ENCODE measurements at places on chromosomes 16 and 17.

GRCh38 chr17:30848021-30848420 lies 16.3 kb downstream of the ATAD5 start:
- no peak for DNase-seq

- no peak for DNase-seq
Measured at GRCh38 chr16:24723663-24724062, 5.8 kb upstream of the TNRC6A start.

DNA sequence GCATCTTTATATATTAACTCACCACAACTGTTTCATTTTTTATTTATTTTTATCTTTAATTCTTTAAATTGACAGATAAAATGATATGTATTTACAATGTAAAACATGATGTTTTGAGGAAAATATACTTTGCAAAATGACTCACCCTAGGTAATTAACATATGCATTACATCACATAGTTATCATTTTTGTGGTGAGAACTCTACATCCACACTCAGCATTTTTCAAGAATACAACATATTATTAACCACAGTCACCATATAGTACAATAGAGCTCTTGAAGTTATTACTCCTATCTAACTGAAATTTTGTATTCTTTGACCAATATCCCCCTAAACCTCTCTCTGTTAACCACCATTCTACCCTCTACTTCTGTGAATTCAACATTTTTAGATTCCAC lies 194.7 kb upstream of the KIF2B start:
- DNase-seq: no peak

DNA sequence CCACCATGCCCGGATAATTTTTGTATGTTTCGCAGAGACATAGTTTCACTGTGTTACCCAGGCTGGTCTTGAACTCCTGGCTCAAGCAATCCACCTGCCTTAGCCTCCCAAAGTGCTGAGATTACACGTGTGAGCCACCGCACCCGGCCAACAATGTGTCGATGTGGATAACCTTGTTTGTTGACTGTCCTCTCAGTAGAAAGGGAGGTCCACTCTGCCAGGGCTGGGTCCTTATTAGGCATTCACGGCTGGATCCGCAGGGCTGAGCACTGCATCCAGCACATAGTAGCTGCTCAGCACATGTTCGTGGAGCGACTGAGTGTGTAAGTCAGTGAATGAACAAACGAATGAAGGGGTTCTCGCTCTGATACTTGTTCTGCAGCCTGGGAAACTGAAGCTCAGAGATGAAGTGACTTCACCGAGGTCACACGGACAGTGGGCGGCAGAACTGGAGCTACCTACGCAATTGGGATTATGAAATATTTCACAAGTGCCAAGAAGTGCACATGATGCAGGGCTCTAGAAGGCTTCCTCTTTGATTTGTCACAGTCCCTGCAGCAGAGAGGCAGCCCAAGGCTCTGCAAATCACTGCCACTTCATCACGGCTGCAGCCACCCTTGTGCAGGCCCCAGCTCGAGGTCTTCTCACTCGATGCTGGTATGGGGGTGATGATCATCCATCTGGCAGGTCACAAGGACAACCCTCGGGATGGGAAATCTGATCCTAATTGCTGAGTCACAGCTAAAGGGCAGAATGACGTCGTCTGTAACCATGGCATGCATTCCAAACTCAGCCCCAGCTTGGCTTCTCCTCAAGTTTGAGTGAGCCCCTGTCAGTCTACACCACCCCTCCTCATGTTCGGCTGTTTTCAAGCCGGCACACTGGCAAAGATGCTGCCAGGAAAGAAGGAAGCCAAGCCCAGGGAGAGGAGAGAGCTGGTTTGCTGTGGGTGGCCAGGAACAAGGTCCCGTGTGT lies 28.0 kb upstream of the SNN start:
- DNase-seq: peak; percentile 83

- no peak for DNase-seq
Measured at GRCh38 chr17:58192612-58193011, at the start of gene EPX. EPX (plus strand) TSS chr17:58192726; CDS start chr17:58192847, 121 bp downstream.

DNA sequence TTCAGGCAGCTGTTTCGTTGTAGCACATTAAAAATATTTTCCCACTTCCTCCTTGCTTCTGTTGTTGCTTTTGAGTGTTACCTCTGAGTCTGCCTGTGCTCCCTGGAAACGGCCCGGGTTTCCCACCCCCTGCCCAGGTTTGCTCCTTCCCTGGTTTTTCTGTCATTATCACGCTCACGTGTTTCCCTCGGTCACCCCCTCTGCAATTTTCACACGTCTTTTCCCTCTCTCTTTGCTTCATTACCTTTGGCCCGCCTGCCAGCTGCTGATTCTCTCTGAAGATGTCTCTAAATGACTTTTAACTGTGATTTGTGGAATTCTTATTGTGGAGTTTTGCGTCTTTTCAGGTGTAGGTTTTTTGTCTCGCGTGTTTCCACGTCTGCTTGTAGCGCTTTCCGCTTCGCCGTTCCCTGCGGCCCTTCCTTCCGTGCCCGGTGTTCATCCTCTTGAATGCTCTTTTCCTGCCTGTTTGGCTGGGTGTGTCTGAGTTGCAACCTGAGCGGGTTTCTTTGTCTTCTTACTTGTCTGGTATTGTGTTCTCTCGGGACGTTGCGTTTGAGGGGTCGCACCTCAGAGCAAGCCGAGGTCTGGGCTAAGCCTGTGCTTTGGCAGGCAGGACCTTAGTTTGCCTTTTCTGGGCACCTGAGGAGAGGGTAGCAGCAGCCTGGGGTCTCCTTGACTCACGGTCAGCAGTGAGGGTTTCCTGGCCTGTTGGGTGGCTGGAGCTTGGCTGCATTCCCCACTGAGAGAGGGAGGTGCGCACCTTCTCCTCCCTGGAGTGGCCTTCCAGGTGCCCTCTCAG lies 96.3 kb upstream of the ZNF750 start:
- DNase-seq: no peak

GRCh38 chr16:89363621-89364393 lies 126.6 kb downstream of the ANKRD11 start:
- DNase-seq: no peak

All from left hindlimb (tissue), 1 donor.